ENCODE measurements at places on chromosomes 12 and 14.
A peak's percentile ranks its signal among the peaks of the same experiment; 100 is the strongest.

- no peaks in the 10 kb centered on the region for H3K36me3 ChIP-seq
- H3K27ac ChIP-seq = no peak overlapping the region
- H3K27me3 ChIP-seq = no peaks in the 10 kb centered on the region
- H3K4me1 ChIP-seq = no peaks in the 10 kb centered on the region
- no peak for DNase-seq
- no peak overlapping the region for H3K4me3 ChIP-seq
These were observed 18.3 kb downstream of the PLEK2 start for GRCh38 chr14:67393689-67394088.

GRCh38 chr12:4141348-4142270, 132.0 kb upstream of the CCND2 start:
- H3K27me3 ChIP-seq = peaks cover 4% of the 10 kb centered on the region
- H3K4me3 ChIP-seq = no peak overlapping the region
- DNase-seq = no peak
- no peaks in the 10 kb centered on the region for H3K36me3 ChIP-seq
- no peaks in the 10 kb centered on the region for H3K4me1 ChIP-seq

GRCh38 chr12:8584004-8584403, 28.7 kb downstream of the AICDA start:
- H3K27me3 ChIP-seq = no peaks in the 10 kb centered on the region
- H3K4me3 ChIP-seq = no peak overlapping the region
- H3K36me3 ChIP-seq = no peaks in the 10 kb centered on the region
- DNase-seq = no peak

DNA sequence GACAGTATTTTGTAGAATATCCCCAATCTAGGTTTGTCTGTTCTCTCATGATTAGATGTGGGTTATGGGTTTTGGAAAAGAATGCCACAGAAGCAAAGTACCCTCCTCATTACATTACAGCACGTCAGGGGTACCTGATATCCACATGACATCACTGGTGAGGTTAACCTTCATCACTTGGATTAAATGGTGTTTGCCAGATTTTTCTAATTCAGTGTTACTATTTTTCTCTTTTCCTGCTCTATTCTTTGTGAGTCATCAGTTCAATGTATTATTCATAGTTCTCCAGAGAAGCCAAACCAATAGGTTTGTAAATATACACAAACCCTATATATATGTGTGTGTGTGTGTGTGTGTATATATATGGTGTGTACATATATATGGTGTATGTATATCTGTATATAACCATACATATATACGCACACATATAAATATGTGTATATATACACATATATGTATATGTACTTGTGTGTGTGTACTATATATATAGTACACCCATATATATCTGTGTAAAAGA, 131.4 kb downstream of the LMNTD1 start:
- H3K4me1 ChIP-seq = no peaks in the 10 kb centered on the region
- H3K27me3 ChIP-seq = no peaks in the 10 kb centered on the region
- no peaks in the 10 kb centered on the region for H3K36me3 ChIP-seq
- no peak for DNase-seq
- no peak overlapping the region for H3K27ac ChIP-seq

DNA sequence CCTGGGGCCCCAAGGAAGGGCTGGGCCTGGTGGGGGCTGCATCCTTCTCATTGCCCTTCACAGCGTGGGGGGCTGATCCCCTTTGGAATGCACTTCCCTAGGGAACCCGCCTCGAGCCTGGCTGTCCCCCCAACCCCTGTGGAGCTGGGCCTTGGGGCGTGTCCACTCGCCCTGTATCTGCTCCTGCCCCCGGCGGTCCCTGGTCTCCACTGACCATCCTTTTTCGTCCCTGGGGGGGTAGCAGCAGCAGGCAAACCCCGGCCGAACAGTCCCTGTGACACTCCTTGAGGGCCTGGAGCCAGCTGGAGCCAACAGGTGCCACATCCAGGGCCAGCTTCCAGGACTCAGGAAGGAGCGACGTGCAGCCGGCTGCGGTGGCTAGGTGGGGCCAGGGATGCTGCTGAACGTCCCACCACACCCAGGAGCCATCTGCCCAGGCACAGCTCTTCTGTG, 9.4 kb upstream of the GPR132 start:
- no peak overlapping the region for H3K4me3 ChIP-seq
- peaks cover 50% of the 10 kb centered on the region for H3K27me3 ChIP-seq
- no peak overlapping the region for H3K27ac ChIP-seq
- H3K36me3 ChIP-seq = no peaks in the 10 kb centered on the region

- no peak for DNase-seq
- no peaks in the 10 kb centered on the region for H3K27me3 ChIP-seq
- no peak overlapping the region for H3K4me3 ChIP-seq
These were observed 86.2 kb upstream of the TMTC1 start for GRCh38 chr12:29869946-29870345.

DNA sequence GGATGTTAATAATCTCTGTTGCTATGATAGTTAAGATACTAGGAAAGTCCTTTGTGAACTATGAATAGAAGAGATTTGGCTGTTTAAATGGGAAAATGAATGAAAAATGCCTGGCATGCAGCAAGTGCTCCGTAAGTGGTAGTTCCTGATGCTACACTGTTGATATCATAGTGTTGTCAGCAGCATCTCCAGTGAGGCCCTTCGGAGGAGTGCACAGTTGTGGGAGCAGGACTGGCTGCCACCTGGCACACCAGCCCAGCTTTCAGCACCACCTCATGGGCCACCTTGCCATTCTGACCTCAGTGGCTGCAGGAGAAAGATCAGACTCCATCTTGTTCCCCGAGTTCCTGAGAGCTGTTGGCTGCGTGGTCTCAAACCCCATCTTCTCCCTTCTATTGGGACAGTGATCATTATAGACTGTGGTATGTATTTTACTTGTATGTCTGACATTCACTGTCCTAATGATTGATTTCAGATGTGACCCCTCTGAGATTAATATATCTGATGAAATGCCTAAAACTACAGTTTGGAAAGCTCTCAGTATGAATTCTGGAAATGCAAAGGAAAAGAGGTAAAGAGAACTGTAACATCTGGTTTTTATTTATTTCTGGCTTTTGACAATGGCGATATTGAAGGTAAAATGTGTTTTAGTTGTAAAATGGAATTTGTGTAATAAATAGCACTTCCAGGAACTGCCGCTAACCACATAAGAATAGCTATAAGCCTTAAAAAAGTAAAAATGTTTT, 80.9 kb downstream of the SLC4A8 start:
- H3K36me3 ChIP-seq = no peaks in the 10 kb centered on the region
- no peaks in the 10 kb centered on the region for H3K27me3 ChIP-seq
- DNase-seq = no peak
- no peak overlapping the region for H3K27ac ChIP-seq

DNA sequence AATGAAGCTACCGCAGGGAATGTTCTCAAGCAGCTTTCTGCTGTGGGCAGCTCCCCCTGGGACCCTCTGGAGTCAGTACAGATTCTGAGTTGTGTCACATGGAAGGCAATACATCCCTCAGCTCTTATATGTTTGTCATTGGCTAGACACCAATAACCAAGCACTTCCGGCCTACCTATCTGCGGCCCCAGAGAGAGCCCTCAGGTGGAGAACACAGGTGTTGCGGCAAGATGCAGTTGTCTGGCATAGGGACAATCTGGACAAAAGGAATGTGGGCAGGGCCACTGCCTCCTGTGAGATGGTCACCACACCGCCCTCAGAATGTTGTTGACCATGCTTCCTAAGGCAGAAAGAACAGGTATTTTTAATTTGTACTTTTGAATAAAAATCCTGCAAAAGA, 118.7 kb downstream of the BRMS1L start:
- H3K36me3 ChIP-seq = no peaks in the 10 kb centered on the region
- DNase-seq = no peak
- no peaks in the 10 kb centered on the region for H3K27me3 ChIP-seq
- no peak overlapping the region for H3K27ac ChIP-seq

DNA sequence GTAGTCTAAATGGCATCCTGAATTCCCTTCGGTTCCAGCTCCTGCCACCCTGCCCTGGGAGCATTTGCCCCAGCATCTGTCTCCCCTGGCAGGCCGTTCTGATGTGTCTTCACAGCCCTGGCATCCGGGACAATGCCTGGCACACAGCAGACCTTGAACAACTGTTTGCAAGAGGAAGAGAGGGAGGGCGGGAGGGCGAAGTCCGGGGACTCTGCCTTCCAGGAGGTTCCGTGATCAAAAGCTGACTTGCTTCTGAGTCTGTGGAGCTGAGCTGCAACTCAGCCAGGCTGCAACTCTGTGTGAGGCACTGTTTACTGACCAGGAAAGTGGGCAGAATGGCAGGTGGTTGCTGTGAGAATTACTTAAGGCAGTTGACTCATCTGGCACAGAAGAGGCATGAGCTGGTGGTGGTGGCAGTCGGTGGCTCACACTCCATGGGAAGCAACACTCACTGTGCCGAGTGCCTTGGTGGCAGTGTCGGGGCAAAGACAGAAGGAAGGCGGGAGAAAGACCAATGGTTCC, 61.1 kb upstream of the DLK1 start:
- no peak overlapping the region for H3K4me3 ChIP-seq
- DNase-seq = no peak
- H3K36me3 ChIP-seq = no peaks in the 10 kb centered on the region
- H3K27me3 ChIP-seq = peaks cover 14% of the 10 kb centered on the region

DNA sequence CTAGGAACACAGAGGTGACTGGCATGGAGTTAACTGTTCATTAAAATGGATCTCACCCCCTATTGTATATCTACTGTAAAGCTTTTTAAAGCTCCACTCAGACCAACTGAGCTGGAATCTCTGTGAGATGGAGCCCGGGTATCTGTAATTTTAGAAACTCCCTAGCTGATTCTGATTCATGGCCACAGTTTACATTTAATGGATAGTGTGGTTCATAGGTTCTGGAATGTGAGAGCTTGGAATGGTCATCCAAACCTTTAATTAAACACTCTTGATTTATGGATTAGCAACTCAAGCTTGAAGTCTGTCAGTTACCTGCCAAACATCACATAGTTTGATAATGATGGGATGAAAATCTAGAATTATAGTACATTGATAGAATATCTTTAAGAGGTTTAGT, 183.8 kb downstream of the SLC25A21 start:
- no peak overlapping the region for H3K27ac ChIP-seq
- DNase-seq = no peak
- H3K4me1 ChIP-seq = no peaks in the 10 kb centered on the region
- no peaks in the 10 kb centered on the region for H3K27me3 ChIP-seq

GRCh38 chr12:49909356-49909755, 5.7 kb upstream of the FAIM2 start:
- H3K4me3 ChIP-seq = no peak overlapping the region
- H3K4me1 ChIP-seq = no peaks in the 10 kb centered on the region
- H3K36me3 ChIP-seq = no peaks in the 10 kb centered on the region

- DNase-seq = peak; percentile 11
- H3K36me3 ChIP-seq = no peaks in the 10 kb centered on the region
- H3K4me1 ChIP-seq = no peaks in the 10 kb centered on the region
- no peak overlapping the region for H3K27ac ChIP-seq
- H3K27me3 ChIP-seq = no peaks in the 10 kb centered on the region
- H3K4me3 ChIP-seq = no peak overlapping the region
These were observed 88.8 kb downstream of the SINHCAF start for GRCh38 chr12:31236998-31237637.

GRCh38 chr12:58425481-58426392, 484.4 kb downstream of the ATP23 start:
- DNase-seq = no peak
- no peaks in the 10 kb centered on the region for H3K4me1 ChIP-seq
- no peaks in the 10 kb centered on the region for H3K27me3 ChIP-seq
- no peak overlapping the region for H3K27ac ChIP-seq
- no peak overlapping the region for H3K4me3 ChIP-seq

DNA sequence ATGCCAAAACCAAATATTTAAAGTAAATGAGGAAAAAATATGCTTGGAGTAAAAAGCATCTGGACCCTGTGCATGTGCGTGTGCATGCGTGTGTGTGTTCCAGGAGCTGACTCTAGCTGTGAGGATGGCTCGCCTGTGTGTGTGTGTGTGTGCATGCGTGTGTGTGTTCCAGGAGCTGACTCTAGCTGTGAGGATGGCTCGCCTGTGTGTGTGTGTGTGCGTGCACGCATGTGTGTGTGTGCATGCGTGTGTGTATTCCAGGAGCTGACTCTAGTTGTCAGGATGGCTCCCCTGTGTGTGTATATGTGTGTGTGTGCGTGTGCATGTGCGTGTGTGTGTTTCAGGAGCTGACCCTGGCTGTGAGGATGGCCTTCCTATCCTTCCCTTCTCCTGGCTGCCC, 357.7 kb downstream of the CACNA1C start:
- no peaks in the 10 kb centered on the region for H3K4me1 ChIP-seq
- H3K27me3 ChIP-seq = no peaks in the 10 kb centered on the region
- no peaks in the 10 kb centered on the region for H3K36me3 ChIP-seq
- no peak for DNase-seq
- no peak overlapping the region for H3K27ac ChIP-seq
